Activated CD4-positive, alpha-beta memory T cell treated with anti-CD3 and anti-CD28 coated beads for 36 hours (primary cell): ENCODE measurements at places on chromosomes 11 and 22. TPM values are rescaled to one million over a fixed set of nuclear protein-coding genes. Genes with fewer than 3 reads are reported as not detected.

The SRSF8 gene
- 32.2 TPM for total RNA-seq

The GAS2 gene
- total RNA-seq: 1.1 TPM

The DGCR6 gene
- 0.95 TPM for total RNA-seq

The TRIM29 gene
- total RNA-seq: not detected

The FGF19 gene
- not detected for total RNA-seq

The RASSF10 gene
- total RNA-seq: not detected

The CARNS1 gene
- total RNA-seq: 2.3 TPM

The E2F8 gene
- total RNA-seq: 16.5 TPM

The MPEG1 gene
- total RNA-seq: not detected

The ZNF280B gene
- 2.4 TPM for total RNA-seq

The CBX6 gene
- 116 TPM for total RNA-seq

The ST14 gene
- not detected for total RNA-seq

The CCDC81 gene
- 0.83 TPM for total RNA-seq

The HBD gene
- total RNA-seq: not detected

The ALDH3B2 gene
- not detected for total RNA-seq

The OR52H1 gene
- not detected for total RNA-seq

The ASRGL1 gene
- total RNA-seq: 8.2 TPM

The ZP1 gene
- not detected for total RNA-seq

The HOATZ gene
- not detected for total RNA-seq

The OR51E1 gene
- not detected for total RNA-seq

The TOMM22 gene
- total RNA-seq: 122 TPM

The SLC6A5 gene
- not detected for total RNA-seq

The MMP27 gene
- not detected for total RNA-seq

The MTA2 gene
- total RNA-seq: 166 TPM

The VSIG10L2 gene
- not detected for total RNA-seq

The SCGB1C1 gene
- total RNA-seq: not detected

The MMP13 gene
- not detected for total RNA-seq
